Activated CD8-positive, alpha-beta T cell treated with anti-CD3 and anti-CD28 coated beads, Interleukin-2, amount 10 ng/mL, durations not matched to agents 7 days and 5 days (primary cell): ENCODE measurements at places on chromosomes 6 and 20. TPM values are rescaled to one million over a fixed set of nuclear protein-coding genes. Genes with fewer than 3 reads are reported as not detected.

HAO1 gene
- not detected for total RNA-seq

FLRT3 gene
- not detected for total RNA-seq

TNF gene
- 53.4 TPM for total RNA-seq

PDE10A gene
- not detected for total RNA-seq

CALHM4 gene
- not detected for total RNA-seq

C4A gene
- total RNA-seq: 3.6 TPM

EFCAB8 gene
- total RNA-seq: 1.0 TPM

JARID2 gene
- total RNA-seq: 33.0 TPM

RAET1L gene
- not detected for total RNA-seq

TLDC2 gene
- not detected for total RNA-seq

GSTA3 gene
- not detected for total RNA-seq

NOL4L gene
- 22.2 TPM for total RNA-seq

CST4 gene
- total RNA-seq: not detected

PCK1 gene
- total RNA-seq: not detected

PGC gene
- total RNA-seq: not detected

IL17A gene
- not detected for total RNA-seq
